A172 (cell line): ENCODE measurements at places on chromosomes 16 and 17. TPM values are rescaled to one million over a fixed set of nuclear protein-coding genes. Genes with fewer than 3 reads are reported as not detected.

- DNase-seq, result no peak
These were observed at the start of gene CMTM3 for GRCh38 chr16:66604376-66605176. Gene CMTM3, plus strand, starts transcription at chr16:66604704. Its CDS starts 102 bp downstream, at chr16:66604806.

DNA sequence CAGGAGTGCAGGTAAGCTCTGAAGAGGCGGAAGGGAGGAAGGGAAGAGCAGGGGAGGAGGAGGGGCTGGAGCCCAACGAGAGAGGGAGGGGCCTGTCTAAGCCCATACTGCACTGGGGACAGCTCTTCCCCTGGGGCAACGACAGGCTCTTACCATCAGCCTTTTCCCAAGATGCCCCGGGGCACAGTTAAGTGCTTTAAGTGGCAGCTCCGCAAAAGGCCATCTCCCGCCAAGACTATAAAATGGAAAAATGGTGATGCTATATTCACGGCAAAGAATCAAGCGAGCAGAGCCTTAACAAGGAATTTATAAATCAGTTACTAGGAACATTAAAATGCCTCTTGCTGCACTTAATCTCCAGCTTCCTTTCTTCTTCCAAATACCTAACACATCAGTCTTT is 110.2 kb upstream of the NLRP1 start:
- DNase-seq, result no peak

Gene KRTAP9-8
- not detected in 2 replicates for total RNA-seq

Gene PLXDC1
- 0.64 and 2.1 TPM in 2 replicates for total RNA-seq
